ENCODE measurements at places on chromosomes 2 and 18.

DNA sequence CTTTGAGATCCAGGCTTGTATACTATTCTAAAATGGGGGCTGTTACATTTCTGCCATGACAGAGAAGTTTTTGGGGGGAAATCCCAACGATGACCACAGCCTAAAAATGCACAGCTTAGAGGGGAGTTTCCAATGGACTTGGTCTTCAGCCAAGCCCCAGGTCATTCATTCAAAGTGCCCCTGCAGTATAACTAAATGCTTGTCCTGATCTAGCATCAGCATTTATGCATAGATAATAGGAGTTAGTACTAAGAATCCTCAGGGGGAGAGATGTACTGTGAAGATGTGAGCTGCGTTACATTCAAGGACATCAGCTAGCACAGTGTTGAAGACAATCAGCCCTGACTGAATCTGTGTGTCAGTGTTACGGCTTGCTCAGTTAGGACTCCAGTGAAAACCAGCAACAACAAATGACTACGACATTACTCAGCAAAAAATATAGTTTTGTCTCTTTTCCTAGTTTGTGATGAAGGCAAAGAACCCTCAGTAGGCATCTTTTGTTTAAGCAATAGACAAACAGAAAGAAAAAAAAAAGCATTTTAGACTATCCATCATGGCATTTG, 160.9 kb downstream of the ZEB2 start:
- no peak for DNase-seq

DNA sequence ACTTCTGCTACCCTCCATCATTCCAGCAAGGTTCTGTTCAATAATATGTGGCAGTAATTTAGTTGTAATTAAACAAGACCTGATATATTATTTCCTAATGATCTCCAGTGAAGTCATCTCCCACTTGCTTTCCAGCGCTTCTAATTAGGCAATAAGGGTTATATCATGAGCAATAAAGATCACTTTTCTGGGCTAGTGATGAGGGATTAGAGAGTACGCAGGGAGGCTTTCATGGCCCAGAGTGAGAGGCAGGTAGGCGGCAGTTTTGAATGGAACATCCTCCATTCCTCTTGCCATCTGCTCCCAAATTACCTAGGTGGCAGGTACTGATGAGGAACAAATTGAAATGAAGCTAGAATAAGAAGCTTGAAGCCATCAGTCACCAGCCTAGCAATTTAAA, 358.1 kb upstream of the SYT4 start:
- DNase-seq = no peak

DNA sequence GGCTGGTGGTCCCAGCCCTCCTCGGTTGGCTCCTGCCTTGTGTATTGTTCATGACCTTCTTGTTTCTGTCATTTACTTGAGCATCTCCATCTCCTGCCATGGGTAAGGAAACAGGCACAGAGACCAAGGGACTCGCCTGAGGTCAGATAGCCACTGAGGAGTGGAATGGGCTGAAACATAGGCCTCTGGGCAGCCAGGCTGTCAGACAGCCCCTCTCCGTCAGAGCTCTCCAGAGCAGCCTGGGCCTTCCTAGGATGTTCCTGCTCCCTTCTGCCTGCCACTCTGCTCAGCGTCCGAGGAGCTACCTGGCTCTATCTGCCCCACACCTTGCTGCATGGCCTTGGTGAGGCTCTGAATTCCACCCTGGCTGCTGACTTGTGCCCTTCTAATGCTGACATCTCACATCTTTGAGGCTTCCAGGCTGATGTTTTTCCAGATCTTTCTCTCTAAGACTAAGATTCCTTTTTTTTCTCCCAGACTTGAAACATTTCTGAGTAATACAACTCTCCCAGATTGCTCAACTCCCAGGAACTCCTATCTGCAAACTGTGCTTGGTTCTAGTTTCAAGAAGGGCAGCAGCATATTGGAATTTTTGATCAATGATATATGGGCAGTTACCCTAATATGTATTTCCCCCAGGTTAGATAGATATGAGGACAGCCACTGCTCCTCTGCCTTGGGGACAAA, 67.7 kb downstream of the MCFD2 start:
- DNase-seq = no peak

DNA sequence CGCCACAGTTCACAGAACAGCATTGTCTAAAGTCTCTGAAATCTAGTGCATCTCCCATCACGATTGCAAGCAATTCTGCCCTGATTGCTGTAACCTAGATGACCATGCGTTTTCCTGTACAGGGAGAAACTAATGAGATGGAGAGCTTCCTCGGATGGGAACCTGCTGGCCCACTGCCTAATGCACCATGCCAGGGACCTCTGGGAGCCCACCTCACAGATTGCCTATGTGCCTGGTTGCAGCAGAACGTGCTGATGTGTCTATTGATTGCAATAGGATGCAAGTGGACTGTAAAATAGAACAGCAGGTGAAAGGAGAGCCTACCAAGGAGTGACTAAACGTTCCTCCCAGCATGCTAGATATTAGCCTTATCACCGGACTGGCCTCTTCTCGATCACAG, 141.0 kb upstream of the RAB12 start:
- DNase-seq = no peak

GRCh38 chr2:1992280-1992679, 248.0 kb upstream of the PXDN start:
- DNase-seq = no peak

DNA sequence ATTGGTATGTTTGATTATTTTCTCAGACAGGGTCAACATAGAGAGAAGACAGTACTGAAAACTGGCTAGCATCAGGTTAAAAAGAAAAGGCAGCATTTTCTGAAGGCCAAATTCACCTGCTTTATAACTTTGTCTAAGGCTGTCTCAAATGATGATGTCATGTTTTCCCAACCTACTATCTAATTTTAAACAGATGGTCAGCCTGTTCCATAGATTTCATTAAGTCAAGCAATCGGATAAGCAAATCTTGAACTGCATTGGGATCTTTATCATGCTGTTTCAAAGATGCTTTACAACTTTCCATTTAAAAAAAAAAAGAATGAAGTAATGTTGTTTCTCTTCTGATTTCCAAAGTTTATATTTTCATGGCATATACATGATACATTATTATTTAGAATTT, 56.3 kb upstream of the SPOPL start:
- no peak for DNase-seq

- DNase-seq = no peak
These were observed 192.8 kb downstream of the MTX2 start for GRCh38 chr2:176461809-176462670.

- no peak for DNase-seq
These were observed 158.4 kb downstream of the ATP9B start for GRCh38 chr18:79227621-79228020.

GRCh38 chr2:199875400-199875799, 24.4 kb upstream of the FTCDNL1 start:
- DNase-seq = no peak
